Activated CD4-positive, alpha-beta memory T cell treated with anti-CD3 and anti-CD28 coated beads for 36 hours (primary cell): ENCODE measurements at places on chromosomes 16 and 17.

- DNase-seq: no peak
These were observed 1.1 kb upstream of the GNA13 start for GRCh38 chr17:65057531-65058090.

DNA sequence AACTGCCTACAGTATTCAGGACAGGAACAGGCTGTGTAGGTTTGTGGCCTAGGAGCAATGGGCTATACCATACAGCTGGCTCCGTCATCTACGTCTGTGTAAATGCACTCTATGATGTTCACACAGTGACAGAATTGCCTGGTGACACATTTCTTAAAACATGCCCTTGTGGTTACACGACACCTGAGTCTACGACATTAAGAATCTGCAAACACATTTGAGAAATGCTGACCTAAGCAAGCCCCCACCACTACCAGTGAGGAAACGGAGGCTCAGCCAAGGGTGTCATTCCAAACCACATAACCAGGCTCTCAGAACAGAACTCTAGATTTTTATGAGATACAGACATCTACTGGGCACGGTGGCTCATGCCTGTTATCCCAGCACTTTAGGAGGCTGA is 23.5 kb downstream of the USP36 start:
- peak; percentile 89 for DNase-seq

GRCh38 chr17:10492004-10492403 is 22.6 kb upstream of the MYH4 start:
- no peak for DNase-seq

- no peak for DNase-seq
These were observed 98.6 kb downstream of the BANP start for GRCh38 chr16:88049561-88050545.

DNA sequence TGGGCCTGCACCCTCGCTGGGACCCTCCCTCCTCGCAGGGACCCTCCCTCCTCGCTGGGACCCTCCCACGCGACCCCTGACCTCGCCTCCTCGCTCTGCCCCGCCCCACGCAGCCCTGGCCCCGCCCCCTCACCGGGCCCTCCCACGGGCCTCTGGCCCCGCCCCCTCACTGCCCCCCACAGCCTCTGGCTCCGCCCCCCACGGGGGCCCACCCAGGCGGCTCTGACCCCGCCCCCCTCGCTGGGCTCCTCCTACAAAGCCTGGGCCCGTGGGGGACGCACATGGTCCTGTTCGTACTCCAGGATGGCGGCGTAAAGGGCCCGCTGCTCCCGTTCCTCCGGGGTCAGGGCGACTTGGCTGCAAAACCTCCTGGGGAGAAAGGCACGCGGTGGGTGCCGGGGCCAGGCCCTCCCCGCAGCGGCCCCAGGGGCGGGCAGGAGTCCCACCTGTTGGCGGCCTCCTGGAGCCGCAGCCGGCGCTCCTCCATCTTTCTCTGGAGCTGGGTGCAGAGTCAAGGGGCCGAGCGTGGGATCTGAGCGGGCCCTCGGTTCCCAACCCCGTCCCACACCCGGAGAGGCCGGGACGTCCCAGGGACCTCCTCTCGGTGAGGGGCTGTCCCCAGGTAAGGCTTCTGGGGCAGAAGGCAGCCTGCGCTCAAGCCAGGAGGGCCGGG is 9.0 kb downstream of the VPS9D1 start:
- DNase-seq: peak; percentile 86

- DNase-seq: no peak
These were observed 1.5 kb downstream of the CYBA start for GRCh38 chr16:88649195-88649923.

DNA sequence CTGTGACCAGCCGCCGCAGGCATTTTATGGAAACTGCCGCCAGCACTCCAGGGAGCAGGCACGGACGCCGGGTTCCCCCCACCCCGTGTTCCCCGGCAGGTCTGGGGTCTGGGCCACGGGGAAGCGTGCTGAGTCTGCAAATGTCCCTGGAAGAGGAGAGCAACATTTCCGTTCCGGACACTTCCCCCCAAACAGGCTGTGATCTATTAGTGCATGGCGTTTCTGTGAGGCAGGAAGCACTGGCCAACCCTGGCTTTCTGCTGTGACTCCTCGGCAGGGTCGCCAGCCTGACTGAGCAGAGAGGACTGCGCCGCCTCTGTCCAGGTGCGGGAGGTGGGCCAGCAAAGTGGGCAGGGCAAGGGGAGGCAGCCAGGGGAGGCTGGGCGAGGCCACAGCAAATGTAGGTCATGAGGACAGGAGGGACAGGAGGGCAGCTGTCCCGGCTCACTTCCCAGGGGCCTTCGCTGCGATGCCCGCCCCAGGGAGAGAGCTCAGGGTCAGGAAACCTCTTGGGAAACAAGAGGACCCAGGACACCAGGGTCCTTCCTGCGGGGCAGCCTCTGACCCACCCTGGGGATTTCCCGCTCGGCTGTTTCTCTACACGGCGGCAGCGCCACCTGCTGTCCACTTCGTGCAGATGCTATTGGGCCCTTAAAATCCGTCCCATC is 9.5 kb downstream of the FOXF1 start:
- DNase-seq: peak; percentile 67

GRCh38 chr16:57859331-57859730 is 57.0 kb upstream of the KIFC3 start:
- DNase-seq: no peak

DNA sequence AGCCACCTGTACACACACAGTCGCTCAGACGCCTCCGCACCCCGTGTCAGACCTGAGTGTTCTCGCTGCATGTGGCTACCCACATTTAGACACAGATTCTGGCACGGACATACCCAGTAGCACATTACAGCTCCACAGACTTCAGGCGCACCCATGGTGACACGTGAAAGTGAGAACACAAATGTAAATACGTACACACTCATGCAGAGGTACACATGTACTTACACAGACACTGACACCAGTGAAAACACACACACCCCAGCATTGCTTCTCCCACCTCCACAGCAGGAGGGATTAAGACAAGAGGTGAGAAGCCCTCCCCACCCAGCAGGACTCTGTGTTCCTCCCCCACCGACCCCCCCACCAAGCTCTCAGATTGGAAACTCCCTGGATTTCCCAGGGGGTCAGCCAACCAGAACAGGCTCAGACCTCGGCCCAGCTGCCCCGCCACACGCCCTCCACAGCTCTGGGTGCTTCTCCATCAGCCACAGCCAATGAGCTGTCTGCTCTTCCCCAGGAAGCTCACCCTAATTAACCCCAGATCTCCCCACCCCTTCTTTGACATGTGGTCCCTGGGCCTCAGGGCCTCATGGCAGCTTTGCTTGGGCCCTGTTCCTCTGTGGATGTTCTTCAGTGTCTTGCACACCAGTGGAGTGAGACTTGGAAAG is 5.3 kb upstream of the FOXN1 start:
- DNase-seq: no peak

DNA sequence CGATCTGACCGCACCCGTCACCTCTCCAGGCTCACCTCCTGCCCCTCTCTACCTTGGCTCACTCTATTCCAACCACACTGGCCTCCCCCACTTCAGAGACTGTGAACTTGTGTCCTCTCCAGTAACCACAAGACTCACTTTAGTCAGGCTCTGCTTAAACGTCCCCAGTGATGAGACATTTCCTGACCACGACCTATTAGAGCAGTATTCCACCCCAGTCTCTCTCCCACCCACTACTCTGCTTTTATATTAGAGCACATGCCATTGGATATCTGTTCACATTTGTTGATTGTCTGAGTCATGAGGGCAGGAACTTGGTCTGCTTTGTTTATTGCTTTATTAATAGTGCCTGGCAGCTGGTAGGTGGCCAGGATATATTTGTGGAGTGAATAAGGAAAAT is 20.1 kb downstream of the COX11 start:
- DNase-seq: no peak

- DNase-seq: no peak
These were observed 151.3 kb downstream of the RPTOR start for GRCh38 chr17:80695979-80696378.

DNA sequence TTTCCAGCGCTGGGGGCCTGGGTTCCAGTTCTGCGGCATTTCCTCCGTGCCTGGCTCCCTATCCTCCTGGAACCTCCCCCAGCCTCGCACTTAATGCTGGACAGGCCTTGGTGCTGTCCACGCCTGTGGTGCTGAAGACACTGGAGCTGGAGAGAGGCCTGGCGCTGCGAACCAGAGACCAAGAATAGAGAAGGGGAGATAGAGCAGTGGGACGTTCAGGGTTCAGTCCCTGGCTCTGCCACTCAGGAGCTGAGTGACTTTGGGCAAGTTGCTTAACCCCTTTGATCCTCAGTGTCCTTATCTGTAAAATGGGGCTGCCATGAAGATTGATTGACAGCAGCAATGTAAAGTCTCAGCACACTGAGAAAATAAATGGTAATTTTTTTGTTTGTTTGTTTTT is 11.9 kb downstream of the SBK1 start:
- DNase-seq: peak; percentile 32

DNA sequence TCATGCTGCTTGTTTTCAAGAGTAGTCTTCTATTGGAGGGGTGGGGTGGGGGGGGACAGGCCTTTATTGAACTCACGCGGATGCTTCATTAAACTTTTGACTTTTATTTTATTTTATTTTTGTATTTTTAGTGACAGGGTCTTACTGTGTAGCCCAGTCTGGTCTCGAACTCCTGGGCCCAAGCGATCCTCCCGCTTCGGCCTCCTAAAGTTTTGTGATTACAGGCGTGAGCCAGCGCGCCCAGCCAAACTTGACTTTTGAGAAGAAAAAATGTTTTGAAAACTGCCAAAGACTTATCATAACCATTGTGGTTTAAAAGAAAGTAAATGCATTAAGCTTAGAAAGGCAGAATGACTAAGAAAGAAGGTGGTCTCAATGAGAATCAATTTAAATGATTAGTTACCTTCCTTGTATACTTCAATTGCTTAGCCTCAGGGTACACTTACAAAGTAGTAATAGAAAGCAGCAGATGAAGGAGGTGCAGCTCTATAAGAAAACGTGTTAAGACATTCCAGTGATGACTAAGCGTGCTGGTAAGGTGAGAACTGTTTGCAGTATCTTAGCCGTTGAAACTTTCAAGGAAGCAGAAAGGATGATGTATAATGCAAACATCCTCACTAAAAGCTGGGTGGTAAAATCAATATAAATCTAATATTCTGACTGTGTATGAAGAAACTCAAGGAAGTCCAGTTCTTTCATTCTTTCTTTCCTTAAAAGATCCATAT is 1.2 kb downstream of the AP2B1 start:
- no peak for DNase-seq

- DNase-seq: no peak
These were observed 52.0 kb downstream of the COTL1 start for GRCh38 chr16:84565669-84566495.
